ENCODE measurements at places on chromosomes 6 and 20.

- DNase-seq = no peak
Measured at GRCh38 chr20:47724910-47725247, 60.4 kb downstream of the SULF2 start.

DNA sequence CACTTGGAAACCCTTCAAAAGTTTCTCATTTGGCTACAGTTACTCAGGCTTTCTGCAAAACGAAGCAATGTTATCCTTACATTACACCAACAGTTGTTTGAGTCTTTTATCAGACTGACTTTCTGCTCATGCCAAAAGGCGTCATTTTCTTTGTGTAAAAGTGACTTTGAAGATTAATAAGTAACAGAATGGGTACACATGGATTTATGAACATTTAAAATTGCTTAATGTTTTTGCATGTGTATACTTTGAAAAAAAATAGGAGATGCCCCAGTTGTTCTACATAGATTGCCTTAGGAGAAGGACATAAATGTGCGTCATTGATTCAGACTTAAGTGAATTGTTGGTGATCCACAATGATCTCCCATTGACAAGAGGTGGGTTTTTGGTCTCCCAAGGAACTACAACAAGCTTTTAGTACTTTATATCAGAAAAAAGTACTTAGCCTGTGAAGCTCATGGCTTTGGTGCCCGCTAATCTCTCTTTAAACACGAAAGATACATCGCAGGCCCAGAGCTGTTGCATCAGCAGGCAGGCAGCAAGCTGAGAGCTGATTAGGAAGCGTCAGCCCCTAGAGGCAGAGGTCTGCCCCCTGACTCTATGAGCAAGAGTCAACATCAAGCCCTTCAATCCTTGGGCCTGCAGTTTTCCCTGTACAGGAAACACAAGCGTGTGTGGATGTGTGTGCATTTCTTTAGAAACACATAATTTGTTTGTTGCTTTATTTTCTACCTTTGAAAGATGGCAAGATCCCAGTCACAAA, 45.9 kb downstream of the SLC22A3 start:
- no peak for DNase-seq

DNA sequence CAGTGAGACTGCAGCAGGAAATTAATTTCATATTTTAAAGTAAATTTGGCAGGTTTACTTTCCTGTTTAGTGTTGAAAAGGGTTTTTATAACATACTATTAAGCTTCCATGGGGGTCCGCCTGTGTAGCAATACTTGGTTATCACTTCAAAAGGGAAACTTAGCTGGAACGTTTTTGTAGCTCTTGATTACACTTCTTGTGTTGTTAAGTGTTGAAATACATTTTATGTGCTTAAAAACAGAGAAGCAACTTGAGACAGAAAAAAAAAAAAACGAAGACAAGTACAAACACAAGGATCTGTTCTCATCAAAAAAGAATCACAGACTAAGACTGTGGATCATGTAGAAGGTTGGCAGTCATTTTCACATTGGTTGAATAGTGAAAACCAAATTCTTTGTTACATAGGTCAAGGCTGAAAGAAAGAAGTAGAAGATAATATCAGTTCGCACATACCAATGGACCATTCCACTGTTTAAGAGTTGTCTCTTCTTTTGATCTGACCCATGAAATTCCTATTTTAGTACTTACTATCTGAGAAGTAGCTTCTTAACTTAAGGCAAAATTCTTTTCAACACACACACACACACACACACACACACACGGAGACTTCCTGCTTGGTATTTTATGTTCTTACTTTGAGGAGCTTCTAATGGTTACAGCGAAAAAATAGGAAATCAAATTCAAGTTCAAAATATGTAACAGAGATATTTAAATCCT, 113.9 kb upstream of the SLC35B3 start:
- DNase-seq = no peak

DNA sequence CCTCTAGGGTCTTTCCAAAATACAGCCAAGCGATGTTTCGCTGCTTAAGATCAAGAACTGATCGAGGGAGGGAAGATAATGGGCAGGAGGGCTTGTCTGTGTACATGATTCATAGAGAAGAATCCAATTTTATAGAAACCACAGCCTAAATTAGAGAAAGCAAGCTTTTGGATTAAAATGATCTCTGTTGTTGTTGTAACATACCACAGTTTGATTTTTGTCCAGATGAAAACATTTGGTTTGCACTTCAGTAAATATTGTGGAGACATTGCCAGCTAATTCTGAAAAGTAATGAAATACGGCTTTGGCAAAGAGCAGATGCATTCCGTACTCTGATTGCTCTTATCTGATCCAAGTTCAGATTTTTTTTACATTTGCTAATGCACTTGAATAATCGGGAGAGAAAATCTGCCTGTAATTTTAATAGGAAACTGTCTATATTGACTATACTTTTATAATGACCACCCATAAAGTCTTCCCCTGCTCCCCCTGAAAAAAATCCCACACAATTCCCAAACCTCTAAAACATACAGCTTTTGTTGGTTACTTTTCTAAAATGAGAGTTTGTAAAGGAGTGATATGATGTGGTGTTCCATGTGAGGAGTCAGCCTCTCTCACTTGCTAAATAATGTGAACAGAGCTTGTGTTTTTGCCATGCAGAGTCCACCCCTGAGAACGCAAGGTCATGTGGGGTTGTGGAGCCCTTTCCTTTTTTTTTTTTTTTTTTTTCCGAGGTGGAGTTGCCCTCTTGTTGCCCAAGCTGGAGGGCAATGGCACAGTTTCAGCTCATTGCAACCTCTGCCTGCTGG, 199.9 kb downstream of the DTNBP1 start:
- no peak for DNase-seq

GRCh38 chr20:49701241-49701790, 12.4 kb downstream of the B4GALT5 start:
- no peak for DNase-seq

DNA sequence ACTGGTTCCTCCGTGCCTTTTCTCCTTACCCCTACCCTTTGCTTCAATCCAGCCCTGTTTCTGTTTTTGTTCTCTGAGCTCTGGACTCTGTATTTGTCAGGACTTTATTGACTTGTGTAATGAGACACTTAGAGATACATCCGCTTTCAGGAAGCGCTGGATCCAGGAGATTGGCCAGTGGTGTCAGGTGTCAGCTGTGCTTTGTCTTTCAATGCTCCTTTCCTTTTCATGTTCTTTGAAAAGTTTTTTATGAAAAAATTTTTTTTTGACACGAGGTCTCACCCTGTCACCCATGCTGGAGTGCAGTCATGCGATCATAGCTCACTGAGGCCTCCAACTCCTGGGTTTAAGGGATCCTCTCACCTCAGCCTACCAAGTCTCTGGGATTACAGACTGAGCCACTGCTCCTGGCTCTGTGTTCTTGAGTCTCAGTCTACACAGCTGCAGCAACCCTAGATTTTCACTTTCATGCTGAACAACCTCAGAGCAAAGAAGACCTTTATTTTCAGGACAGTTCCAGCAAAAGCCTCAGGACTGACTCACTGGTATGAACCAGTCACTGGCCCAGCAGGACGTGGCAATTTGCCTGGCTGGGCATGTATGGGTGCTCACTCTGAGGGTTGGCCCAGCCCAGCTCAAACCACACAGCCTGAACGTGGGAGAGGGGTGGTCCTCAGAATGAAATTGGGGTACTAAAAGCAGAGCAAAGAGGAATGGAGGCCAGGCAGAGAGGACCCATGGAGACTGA, 108.5 kb downstream of the DHX35 start:
- DNase-seq = no peak

GRCh38 chr6:143578054-143578453, 66.5 kb upstream of the FUCA2 start:
- no peak for DNase-seq

GRCh38 chr6:46099952-46100351, 29.8 kb upstream of the ENPP4 start:
- DNase-seq = no peak

DNA sequence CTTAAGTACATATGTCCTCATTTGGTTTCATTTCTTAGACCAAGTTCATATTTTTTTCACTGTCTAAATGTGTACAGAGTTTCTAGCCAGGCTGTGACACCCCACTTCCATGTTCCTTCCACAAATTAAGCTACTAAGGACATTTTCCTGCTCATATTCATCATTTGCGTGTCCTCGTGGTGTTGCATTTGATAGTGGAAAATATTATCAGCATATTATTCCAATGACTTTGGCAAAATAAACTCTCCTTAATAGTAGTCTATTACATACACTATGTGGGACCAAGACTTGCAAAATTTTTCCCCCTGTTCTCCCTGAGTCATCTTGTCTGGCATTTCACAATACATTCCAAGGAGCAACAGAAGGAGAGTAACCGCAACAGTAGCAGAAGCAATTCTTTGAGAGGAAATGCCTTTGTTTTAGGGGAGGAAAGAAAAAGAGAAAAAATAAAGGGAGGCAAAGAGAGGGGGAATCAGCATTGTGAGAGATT, 599.2 kb downstream of the COL12A1 start:
- no peak for DNase-seq

DNA sequence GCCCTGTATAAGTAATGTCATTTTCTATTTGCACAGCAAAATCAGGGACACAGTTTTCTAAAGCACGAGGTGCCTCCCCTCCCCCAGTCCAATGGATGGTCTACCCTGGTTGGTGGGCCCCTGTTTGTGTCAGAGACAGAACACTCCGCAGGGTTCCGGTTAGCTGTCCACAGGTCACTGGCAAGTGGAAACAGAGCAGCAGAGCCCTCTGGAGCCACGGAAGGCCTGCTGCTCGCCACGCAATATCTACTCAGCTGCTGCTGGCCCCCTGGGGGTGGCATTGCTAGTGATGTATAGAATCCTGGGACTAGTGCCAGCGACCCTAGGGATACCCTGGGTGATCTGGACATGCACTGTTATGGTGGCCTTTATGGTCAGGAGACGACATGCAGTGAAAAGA, 50.4 kb downstream of the RIN2 start:
- DNase-seq = no peak

DNA sequence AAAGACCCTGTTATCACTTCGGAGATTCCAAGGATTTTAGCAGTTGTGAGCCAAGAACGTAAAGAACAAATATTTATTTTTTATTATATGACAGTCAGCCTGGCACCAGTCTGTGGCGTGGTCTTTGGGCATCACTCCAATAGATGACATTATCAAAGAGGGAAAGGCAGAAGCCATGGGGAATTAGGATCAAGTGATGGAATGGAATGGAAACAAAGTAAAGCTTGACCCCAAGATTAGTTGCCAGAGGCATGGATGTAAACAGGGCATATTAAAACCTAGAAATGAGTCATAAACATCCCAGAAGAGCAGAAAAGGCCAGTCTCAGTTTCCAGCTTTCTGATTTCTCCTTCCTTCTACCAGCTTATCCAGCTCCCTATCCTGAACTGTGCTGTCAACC, 11.5 kb downstream of the EIF2S2 start:
- no peak for DNase-seq

DNA sequence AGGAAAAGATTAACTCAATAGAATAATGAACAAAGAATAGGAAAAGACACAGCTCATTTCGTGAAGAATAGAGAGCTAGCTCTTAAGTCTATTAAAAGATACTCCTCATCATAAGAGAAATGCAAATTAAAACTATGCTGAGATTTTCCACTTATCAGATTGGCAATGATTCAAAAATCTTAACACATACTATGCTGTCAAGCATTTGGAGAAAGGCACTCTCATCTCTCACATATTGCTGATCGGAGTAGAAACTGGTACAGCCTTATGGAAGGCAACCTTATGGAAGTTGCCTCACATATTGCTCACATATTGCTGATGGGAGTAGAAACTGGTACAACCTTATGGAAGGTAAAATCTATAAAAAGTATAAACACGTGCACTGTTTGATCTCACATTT, 21.4 kb upstream of the PLAGL1 start:
- DNase-seq = no peak

DNA sequence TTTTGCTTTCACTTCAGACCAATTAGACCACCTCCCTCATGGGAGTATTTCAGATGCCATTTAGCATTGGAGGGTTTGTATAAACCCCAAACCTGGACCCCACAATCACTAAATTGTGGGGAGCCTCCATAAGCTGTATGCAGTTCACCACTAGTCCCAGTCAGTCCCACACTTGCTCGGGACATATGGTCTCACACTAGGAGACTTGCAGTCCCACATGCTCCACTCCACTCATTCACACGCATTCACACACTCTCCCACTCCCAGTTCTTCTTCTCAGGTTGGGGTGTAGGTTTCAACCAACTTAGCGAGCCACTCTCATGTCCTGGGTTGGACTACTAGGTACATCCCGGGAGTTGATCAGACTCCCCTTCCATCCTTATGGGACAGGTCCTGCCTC, 84.5 kb upstream of the GPR6 start:
- DNase-seq = no peak

DNA sequence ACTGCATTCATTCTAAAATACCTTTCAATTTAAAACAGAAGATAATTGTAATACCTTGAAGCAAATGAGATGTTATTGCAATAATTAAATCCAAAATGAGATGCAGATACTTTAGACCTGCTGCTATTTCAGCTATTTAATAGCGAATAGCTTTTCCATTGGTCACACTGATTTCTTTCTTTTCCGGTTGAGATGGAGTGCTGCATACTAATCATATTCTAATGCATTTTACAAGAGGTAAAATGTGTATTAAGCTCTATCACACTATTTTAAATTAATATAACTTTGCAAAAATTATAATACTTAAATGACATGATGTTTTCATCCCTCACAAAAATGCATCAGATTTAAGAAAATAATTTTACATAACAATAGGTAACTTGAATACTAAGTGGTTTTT, 74.0 kb downstream of the ADGRB3 start:
- DNase-seq = no peak

DNA sequence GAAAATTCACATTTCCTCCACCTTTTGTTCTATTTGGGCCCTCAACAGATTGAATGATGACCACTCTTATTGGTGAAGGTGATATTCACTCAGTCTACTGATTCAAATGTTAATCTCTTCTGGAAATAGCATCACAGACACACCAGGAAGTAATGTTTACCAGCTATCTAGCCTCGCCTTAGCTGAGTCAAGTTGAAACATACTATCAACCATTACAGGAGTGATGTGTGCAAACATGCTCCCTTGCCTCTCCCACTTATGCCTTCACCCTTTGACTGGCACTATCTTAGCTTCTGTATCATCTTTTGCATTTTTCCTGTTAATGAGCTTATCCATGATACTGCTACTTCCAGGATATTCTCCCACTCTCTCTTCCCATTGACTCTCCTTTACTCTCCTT, 191.9 kb downstream of the CENPW start:
- DNase-seq = no peak

- no peak for DNase-seq
Measured at GRCh38 chr6:147173675-147174308, 30.4 kb upstream of the STXBP5 start.

DNA sequence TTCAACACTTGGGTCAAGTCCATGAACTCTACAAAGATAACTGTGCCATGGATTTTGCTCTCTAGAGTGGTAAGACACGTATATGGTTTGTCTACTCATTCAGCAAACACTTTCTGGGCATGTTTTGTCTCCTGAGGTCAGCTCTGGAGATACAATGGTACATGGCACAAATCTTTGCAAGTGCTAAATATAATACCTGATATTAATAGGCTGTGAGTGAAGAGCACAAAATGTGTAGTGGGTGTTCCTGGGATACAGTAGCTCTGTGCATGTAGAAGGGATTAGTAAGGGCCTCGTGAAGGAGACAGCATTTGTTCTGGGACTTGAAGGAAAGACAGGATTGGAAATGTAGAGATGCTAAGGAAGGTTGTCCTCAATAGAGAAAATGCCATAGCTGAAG, 360.9 kb downstream of the BCKDHB start:
- no peak for DNase-seq
